Suppressor macrophage treated with lipopolysaccharide for 1 hour (primary cell): ENCODE measurements at places on chromosomes 5 and 9.

GRCh38 chr5:91339063-91339705 is 43.9 kb downstream of the ARRDC3 start:
- DNase-seq = peak; percentile 10

GRCh38 chr9:111815285-111816070 is 20.7 kb upstream of the SHOC1 start:
- no peak for DNase-seq

- peak; percentile 45 for DNase-seq
Measured at GRCh38 chr5:96933764-96934707, 1.8 kb upstream of the LNPEP start.

DNA sequence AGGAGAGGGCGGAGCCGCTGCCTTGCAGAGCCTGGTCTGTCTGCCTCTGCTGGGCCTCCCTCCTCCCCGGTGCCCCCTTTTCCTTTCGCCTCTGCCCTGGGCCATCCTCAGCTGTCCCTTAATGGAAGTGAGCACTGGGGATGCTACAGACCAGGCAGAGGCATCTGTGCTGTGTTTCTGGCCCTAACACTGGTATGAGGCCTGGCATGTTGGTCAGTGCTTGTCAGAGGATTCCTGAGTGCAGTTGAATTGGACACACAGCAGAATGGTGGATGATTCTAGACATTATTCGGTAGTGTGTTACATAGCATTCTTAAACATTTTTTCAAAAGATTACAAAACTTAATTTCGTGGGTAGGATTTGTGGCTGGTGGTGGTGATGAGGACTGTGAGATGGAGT is 88.6 kb downstream of the EHMT1 start:
- DNase-seq = no peak

- DNase-seq = peak; percentile 53
Measured at GRCh38 chr5:141326088-141326854, 4.0 kb upstream of the PCDHGA1 start.

DNA sequence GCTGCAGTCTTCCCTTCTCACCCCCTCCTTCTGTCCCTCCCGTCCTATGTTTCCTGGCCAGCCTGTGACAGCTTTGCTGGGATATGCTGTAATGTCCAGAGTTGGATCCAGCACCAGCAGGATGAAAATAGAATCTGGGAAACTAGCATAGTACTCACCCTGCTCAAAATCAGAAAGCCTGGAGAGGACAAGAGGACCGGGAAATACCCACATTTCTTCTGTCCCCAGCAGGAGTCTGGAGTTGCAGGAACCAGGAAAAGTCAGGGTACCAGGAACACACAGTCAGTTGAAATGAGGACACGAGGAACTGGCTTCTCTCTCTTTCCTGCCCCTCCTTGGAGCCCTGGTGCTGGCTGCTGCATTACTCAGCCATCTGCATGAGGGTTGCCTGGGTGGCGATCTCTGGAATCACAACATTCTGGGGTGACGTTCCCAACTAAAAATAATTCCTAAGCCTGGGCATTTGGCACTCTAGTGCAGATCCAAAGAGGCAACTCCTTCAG is 59.6 kb upstream of the NFIL3 start:
- DNase-seq = no peak

DNA sequence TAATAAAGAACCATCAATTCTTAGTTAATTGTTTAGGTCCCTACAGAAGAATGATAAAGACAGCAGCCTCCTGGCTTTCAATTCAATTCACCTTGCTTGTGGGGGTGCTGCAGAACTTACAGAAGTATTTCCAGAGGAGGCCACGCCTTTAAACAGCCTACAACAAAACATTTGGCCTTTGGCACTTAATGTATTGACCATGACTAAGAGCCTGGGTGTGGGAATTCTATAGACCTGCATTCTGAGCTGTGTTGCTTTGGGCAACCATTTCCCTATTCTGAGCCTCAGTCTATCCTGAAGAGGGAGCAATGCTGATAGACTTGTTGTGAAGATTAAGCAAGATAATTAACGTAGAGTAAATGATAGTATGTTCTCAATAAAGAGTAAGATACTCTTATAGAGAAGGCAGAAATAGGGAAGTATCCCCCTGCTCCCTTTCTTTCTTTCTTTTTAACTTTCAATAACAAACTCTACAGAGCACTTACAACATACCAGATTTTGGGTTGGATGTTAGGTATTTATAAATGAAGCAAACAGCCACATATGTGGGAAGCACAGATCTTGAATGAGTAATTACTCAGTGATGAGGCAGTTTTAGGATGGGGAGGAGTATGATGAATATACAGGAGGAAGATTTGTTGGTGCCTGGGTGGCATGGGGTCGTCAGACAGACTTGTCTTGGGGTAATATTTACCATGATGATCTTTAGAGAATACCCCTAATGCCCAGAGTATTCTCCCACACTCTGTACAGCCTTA is 28.4 kb downstream of the PAPPA start:
- DNase-seq = no peak

DNA sequence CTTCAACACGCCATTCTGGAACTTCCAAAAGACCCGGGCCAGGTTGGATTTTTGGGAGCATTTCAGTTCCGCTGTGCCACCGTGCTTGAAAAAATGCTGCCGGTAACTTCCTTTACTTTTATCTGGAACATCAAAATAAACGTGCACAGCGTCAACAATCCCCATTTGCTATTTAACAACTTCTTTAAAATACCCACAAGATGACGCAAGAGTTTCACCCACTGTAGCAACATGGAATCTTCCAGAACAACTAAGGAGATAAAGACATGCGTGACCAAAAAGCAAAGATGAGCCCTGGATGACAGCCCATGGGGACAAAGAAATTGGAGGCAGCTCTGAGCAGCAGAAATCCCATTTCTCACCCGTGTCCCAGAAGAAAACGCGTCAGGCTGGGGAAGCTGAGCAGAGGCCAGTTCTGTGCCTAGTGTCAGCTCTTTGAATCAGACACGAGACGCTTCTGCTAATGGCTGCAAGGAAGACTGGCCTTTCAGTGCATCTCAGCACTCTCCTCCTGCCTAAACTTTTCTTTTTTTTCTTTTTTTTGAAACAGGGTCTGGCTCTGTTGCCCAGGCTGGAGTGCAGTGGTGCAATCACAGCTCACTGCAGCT is 61.3 kb downstream of the SECISBP2 start:
- DNase-seq = peak; percentile 76

- no peak for DNase-seq
Measured at GRCh38 chr5:114435885-114436299, 74.0 kb downstream of the KCNN2 start.

DNA sequence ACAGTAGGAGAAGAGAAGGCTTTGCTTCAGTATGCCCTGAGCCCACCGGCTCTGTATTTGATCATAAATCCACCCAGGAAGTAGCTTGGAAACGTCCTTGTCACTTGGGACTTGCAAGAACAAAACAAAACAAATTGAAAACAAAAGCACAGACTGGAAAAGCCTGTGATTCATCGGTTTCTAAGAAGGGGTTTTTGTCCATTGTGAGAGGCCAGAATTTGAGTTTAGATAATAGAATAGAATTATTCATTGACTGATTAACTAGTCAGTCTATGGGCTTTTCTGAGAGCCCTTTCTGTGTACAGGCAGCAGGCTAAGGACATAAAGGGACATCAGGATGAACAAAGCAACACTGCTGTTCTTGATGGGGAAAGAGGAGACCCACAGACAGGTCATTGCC is 424.8 kb downstream of the IRX1 start:
- no peak for DNase-seq

GRCh38 chr5:978693-979092 is 29.9 kb upstream of the NKD2 start:
- no peak for DNase-seq

DNA sequence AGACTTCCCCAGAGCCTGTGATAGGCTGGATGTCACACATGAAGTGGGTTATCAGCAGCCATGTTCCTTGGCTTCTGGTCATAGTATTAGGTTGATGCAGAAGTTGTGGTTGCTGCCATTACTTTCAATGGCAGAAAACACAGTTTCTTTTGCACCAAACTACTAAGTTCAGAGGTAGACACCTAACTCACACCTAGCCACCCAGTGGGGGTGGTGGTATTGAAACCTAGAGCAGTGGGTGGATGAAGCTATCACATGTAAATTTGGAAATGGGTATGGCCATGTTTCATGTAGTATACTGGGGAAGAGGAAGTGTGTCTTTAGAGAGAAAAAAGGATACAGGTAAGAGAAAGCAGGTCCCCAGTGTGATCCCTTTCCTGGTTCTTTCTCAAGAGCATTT is 347.9 kb upstream of the SEMA6A start:
- DNase-seq = no peak

GRCh38 chr9:95528908-95529502 is 12.2 kb upstream of the PTCH1 start:
- no peak for DNase-seq

- DNase-seq = peak; percentile 27
Measured at GRCh38 chr5:80346055-80346454, 26.3 kb downstream of the SPZ1 start.

DNA sequence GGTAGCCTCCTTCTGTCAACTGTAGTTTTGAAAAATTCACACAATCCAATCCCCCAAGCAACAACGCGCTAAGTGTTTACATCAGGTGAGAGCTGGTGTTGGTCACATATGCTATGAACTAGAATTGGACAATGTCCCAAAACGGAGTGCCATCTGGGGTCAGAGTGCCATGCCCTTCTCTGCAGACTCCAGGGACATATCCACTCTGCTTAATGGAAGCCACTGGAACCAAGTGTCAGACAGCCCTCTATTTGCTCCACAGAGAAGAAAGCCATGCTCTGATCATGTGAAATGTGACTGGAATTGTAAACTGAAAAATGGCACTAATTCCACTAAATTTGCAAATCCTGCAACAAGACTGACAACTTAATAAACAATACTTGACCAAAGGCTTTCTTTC is 12.2 kb downstream of the ABCA1 start:
- no peak for DNase-seq

- no peak for DNase-seq
Measured at GRCh38 chr9:74379718-74380117, 117.4 kb upstream of the RORB start.

GRCh38 chr5:158056130-158056825 is 197.3 kb upstream of the CLINT1 start:
- no peak for DNase-seq

- DNase-seq = no peak
Measured at GRCh38 chr9:134342746-134343115, 16.5 kb downstream of the RXRA start.

- DNase-seq = no peak
Measured at GRCh38 chr9:38062498-38063362, 6.3 kb downstream of the SHB start.

- peak; percentile 37 for DNase-seq
Measured at GRCh38 chr5:66436721-66437120, 159.5 kb upstream of the MAST4 start.

DNA sequence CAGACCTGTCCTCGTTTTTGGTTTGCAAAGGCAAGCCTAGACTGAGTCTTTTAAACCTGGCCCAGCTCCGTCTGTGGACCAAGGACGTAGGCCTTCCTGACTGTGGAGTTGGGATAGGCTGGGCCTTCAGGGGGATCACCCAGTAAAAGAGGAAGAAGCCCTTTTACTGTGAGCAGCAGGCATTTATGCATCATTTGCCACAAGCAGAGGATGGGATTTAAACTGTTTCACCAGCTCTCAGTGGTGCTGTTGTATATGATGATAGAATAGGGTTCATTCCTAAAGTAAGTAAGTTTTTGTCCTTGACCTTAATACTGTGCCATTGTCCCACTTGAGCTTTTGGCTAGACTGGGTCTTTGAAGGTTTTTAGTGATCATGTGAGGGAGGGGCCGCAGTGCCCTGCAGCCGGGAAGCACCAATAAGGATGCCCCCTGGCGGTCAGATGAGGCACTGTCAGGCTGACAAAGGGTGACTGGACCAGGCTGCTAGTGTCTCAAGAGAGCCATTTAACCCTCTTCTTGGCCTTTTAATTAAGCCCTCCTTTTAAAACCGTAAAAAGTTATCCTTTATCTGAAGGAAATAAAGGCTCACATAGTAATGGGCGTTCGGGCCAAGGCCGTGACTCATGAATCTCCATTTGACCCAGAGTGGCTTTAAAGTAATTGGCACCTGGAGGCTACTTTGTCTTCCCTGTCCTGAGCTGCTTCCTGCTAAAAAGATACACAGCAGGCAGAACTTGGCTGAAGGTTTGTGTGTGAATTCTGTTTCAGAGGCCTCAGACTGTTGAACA is 74.0 kb downstream of the UBAP1 start:
- DNase-seq = peak; percentile 64

DNA sequence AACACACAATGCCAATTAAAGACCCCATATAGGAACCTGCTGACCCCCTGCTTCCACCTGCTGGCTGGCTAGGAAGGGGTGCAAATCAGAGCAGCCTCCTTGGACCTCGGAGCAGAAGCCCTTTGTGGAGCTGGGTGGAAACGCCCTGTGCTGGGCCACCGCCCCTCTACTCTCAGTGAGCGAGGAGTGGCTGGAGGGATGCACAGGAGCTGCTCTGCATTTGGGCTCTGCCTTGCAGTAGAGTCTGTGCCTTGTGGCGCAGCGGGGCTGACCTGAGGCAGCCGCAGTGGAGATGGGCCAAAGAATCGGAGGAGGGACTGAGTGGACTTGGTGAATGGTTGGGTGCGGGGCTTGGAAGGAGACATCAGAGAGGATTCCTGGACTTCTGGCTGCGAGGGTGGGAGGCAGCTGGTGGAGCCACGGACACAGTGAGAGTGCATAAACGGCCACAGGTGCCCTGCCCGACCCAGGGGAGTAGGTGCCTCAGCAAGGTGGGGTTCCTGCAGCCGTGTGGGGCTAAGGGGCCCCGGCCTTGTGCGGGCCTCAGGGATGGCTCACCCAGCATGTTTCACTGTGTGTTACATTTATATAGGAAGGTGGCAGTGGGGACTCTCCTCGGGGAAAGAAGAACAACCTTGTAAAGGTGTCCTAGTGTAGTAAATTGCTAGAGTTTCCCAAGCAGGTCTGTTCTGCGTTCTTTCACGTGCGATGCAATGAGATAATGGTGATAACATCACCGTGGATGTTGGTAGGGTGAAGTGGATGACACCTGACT is 14.1 kb upstream of the IRX4 start:
- no peak for DNase-seq

- DNase-seq = no peak
Measured at GRCh38 chr9:95037789-95038521, 279.6 kb downstream of the FANCC start.

DNA sequence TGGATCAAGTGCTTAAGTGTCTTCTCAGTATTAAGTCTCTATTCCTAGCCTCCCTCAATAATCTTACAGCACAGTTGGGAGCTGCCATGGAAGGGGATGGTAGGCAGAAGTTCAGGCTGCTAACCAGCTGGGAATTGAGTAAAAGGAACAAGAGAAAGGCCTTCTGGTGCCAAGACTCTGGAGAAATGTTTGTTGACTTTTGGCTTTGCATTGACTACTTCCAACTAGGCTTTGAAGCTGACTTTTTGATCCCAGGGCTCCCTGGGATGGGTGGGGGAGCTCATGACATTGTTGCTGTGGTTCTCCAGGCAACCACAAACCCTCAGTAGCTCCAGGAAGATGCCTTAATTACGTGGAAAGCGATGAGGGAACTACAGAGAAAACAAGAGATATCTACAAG is 85.2 kb upstream of the HTR4 start:
- no peak for DNase-seq

- no peak for DNase-seq
Measured at GRCh38 chr9:4590430-4591122, 71.5 kb upstream of the PLPP6 start.

DNA sequence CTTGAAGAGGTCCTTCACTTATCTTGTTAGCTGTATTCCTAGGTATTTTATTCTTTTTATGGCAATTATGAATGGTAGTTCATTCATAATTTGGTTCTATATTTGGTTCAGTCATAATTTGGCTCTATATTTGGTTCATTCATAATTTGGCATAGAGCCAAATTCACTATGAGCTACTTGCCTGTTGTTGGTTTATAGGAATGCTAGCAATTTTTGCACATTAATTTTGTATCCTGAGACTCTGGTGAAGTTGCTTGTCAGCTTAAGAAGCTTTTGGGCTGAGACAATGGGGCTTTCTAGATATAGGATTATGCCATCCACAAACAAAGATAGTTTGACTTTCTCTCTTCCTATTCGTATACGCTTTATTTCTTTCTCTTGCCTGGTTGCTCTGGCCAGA is 142.2 kb downstream of the PLCXD3 start:
- DNase-seq = no peak
